Nephron progenitor cell (in vitro differentiated cells): ENCODE measurements at places on chromosomes 1 and 21.
A peak's percentile ranks its signal among the peaks of the same experiment; 100 is the strongest.

DNA sequence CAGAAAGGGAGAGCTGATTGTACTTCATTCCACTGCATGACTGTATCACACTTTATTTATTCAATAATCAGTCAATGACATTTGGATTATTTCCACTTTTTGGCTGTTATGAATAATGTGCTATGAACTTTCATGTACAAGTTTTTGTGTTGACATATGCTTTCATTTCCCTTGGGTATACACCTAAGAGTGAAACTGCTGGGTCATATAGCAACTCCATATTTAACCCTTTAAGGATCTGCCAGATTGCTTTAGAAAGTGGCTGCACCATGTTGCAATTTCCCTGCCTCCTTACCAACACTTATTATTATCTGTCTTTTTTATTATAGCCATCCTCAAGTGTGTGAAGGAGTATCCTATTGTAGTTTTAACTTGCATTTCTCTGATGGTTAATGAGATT, 108.8 kb upstream of the KCNK1 start:
- no peak for DNase-seq

GRCh38 chr1:231550448-231550781, 21.9 kb downstream of the TSNAX start:
- no peak for DNase-seq

- no peak for DNase-seq
Measured at GRCh38 chr21:31347435-31348032, 3.5 kb upstream of the TIAM1 start.

- DNase-seq, result no peak
Measured at GRCh38 chr21:28148400-28149064, 844.1 kb downstream of the LTN1 start.

GRCh38 chr1:213053455-213053854, 2.4 kb downstream of the RPS6KC1 start:
- DNase-seq, result no peak

DNA sequence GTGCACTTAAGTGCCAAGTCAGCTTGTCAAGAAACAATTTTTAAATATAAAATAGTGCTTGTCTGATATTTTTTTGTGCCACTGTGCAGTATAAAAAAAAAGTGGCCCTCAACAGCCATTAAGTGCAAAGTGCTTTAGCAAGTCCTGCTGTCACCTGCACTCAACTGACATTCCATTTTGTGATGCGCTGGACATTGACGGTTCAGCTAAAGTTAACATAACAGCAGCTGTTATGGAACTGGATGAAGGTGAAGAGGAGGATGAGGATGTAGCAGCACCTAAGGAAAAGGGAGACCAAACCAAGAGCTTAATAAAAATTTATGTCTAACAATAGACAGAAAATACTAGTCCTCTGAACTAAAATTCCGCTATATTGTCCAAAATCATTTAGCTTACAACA, 7.3 kb upstream of the RBM34 start:
- DNase-seq, result no peak

GRCh38 chr1:70583522-70583921, 172.5 kb downstream of the CTH start:
- DNase-seq, result no peak

- no peak for DNase-seq
Measured at GRCh38 chr1:94773931-94774422, 46.2 kb upstream of the SLC44A3 start.

DNA sequence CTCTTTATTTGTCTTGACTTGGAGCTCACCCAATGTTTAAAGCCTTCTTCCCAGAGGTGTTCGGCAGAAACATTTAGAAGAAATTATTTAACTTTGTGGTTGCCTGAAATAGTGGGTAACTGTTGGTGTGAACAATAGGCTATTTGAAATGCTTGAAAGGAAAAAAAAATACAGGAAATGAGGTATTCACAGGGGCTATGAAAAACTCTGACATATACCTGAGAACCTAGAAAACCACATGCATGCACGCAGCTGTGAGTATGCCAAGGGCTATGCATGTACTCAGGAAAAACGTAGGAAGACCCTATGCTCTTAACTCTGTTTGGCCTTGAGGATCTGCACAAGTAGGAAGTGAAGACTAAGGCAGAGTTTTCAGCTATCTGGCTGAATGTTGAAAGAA, 16.4 kb upstream of the RNF186 start:
- no peak for DNase-seq

GRCh38 chr1:159686599-159687299, 27.6 kb downstream of the CRP start:
- no peak for DNase-seq

DNA sequence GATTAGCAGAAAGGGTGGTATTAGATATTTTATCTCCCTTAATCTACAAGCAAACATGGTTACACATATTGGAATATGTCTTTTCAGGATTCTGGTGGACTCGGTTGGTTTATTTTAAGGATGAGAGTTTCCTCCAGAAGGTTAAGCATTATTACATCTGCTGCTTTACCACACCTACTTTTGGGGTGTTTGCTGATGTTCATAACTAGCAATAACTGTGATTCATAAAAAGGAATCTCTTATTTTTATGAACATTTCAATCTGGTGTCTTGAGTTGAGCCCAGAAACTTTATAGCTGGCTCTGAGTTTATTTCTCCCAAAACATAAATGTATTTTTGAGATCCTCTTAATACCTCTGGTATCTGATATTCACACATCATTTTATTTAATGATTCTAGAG, 82.7 kb downstream of the LRRC8D start:
- DNase-seq, result no peak

DNA sequence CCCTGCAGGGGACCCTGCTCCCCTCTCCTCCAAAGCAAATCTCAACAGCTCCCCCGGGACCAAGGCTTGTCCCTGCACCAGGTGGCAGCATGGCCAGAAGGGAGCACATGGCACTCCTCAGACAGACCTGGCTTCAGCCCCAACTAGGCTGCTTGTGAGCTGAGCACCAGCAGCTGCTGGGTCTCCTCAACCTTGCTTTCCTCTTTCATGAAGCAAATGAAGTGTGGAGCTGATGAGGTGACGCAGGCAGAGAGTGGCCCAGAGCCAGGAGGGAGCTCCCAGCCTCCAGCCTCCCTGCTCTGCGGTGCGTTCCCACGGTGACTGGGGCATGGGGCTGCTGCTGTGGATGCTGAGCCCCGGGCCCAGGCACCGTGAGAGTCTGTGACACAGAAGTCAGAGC, 34.0 kb downstream of the MEGF6 start:
- DNase-seq, result no peak

DNA sequence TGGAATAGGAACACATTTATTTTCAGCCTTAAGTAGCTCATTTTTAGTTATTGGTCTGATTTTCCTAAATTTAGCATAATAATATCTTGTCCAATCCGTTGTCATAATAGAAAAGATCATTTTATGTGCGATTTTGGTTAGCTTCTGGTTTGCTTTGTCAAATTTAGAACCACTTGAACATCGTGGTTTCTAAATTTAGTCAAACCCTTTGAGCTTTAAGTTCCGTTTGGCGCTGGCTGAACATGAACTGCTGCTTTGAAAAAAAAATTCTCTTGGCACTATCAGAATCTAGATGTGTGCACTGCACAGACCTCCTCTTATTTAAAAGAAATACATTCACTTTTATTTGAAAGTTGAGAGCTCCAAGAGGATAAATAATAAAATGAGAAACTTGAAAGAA, 370.6 kb downstream of the PTPRC start:
- DNase-seq, result no peak

GRCh38 chr1:201450721-201451291, 18.2 kb downstream of the PHLDA3 start:
- DNase-seq, result peak; percentile 72

DNA sequence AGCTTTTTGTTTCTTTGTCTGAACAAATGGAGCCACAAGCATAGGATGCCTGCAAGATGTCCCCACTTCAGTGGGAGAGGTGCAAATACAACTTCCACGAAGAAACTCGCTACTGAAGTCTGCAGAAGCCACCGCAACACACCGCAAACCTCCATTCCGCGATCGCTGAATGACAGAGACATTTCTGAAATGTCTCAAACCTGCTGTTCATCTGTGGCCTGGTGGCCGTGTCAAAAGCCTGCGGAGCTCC, 1.0 kb downstream of the TP53BP2 start:
- DNase-seq, result peak; percentile 18

GRCh38 chr1:183810121-183810520, 5.2 kb downstream of the RGL1 start:
- no peak for DNase-seq

DNA sequence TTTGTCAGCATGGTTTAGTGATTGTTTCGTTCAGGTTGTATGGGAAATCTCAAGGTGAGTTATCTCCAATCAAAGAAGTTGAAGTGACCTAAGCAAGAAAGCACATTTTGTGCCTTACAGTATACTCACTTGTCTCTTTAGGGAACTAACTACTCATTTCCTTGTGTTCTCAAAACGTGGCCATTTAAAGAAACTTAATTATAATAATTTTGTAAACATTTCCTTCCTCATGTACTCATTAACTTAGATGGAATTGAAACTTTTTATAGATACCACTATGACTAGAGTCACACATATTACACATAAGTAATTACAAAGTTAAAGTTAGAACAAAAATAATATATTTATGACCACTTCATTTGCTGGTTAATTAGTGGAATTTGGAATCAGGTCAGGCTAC, 552.6 kb downstream of the MRPL39 start:
- no peak for DNase-seq

DNA sequence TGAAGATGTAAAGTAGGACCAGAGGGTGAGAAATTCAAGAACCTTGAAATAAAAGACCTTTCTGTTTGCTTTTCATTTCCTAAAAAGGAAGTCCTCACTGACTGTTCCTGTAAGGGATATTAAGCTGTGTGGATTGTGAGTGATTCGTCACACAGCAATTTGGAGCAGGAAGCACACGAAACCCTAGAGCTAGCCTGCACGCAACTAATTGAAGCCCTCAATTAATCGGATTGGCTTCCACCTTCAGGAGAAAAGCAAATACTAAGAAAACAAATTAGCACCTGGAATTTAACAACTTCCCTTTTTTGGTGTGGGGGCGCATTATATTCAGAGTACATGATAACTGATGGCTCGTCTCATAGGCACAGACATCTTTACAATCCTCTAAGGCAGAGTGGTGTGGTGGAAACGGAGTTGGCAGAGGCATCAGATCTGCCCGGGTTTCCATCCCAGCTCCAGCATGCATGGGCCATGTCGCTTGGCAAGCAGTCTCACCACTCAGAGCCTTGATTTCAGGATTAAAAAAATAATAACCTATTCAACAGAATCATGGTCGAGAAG, 95.2 kb downstream of the KCNJ15 start:
- DNase-seq, result no peak

GRCh38 chr1:210437111-210437510, 108.4 kb downstream of the HHAT start:
- no peak for DNase-seq

- no peak for DNase-seq
Measured at GRCh38 chr1:25478633-25479032, 47.9 kb downstream of the MACO1 start.

DNA sequence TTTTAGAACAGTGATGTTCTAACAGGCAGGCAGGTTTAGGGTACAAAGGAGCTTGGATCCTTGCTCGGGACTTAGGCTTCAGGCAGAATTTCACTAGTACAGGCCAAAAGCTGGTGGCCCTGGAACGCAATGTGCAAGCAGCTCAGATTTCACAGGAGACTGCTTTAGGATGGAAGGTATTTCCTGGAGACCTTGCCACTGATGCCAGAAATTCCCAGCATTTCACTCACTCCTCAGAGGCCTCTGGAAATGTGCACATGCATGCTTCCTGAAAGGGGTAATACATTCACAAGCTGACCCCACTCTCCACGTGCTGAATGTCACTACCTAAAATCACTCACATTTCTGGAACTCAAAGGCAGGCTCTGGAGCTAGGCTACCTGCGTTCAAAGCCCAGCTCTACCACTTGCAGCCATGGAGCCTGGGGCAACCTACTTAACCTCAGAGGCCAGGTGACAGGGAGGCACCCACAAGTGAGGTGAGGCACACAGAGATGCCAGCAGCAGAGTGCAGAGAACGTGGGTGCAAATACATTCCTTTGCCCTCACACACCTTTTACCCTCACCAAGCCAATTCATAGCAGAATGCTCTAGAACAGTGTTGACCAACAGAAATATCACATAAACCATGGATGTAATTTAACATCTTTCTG, 56.5 kb downstream of the CDC7 start:
- no peak for DNase-seq

DNA sequence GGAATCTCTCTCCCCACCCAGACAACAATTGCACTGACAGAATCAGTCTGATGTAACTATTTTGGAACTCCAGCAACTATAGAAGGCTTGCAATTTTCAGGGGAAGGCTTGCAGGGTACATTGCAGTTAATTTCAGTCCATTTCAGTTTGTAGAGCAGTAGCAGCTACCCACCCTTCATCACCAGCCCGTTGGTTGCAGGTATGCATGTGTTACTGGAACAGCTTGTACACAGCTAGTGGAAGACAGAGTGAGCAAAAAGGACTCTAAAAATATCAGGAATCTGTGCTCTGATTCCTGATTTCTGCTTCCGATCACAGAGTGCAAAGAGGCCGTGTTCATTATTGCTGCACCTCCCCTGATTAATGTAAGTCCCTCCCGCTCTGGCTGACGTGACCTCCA, 449.0 kb downstream of the NPHP4 start:
- no peak for DNase-seq

DNA sequence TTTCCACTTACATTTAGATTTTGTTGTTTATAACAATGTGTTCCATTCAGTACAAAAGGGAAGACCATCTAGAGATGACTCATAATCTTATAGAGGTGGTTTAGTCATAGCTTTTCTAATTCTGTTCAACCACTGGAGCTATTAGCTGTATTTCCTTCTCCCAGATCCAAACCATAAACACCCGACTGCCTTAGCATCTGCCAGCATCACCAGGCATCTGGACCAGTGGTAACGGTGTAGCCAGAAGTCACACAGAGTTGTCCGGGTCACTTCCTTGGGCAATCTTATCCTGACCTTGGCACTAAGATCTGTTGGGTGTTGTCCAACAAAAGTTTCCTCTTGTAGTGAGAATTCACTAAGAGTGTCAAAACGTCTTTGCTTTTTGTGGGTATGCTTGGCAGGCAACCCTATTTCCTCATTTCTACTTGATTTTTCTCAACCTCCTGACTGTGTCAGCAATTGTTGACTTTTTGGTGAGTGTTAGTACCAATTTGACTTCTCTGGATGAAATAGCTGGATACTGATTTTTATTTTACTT, 372.1 kb upstream of the B3GALT2 start:
- no peak for DNase-seq

GRCh38 chr1:212578041-212578440, 30.5 kb upstream of the ATF3 start:
- no peak for DNase-seq
